T-cell (primary cell): ENCODE measurements at places on chromosomes 4 and X. TPM values are rescaled to one million over a fixed set of nuclear protein-coding genes. Genes with fewer than 3 reads are reported as not detected.
A peak's percentile ranks its signal among the peaks of the same experiment; 100 is the strongest.

- no peaks in the 10 kb centered on the region for H3K36me3 ChIP-seq
- peaks cover 34% of the 10 kb centered on the region for H3K27me3 ChIP-seq
- DNase-seq: no peak
These were observed at the start of gene SCD5 for GRCh38 chr4:82798168-82799005. TSS of gene SCD5 (minus strand) at chr4:82798796. CDS start at chr4:82798537, 259 bp downstream.

DNA sequence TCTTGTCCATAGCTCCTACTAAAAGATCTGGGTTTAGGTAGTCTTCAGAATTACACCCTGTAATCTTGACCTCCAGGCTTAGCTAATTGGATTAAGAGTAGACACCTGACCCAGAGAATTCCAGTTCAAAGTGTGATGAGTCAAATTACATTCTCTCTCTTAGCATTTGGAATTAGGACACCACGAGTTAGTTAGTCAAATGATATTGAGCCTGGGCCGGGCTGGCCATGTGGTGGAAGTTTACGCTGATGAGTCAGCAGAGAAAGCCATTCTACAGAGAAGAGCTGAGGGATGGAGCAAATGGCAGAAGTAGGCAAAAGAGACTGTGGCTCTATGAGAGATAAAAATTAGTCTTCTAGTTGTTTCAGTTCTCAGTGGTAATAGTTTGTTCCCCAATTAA is 31.1 kb downstream of the CEP44 start:
- H3K4me3 ChIP-seq: no peak overlapping the region
- H3K4me1 ChIP-seq: no peaks in the 10 kb centered on the region
- no peaks in the 10 kb centered on the region for H3K27me3 ChIP-seq
- no peaks in the 10 kb centered on the region for H3K36me3 ChIP-seq
- no peak for DNase-seq

DNA sequence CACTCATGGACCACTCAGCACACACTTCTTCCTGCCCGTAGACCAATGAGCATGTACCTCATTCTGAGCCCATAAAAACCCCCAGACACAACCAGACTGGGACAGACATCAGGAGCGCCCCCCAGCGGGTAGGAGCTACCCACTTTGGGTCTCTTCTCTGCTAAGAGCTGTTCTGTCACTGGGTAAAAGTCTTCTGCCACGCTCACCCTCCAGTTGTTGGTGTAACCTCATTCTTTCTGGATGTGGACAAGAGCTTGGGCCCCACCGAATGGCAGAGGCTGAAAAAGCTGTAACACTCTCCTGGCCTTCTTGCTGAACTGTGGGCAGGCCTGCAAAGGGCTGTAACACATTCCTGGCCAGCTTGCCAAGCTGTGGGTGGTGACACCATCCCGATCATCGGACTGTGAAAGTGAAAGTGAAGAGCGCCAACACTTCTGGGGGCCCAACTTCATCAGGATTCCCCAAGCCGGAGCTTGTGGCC is 137.6 kb downstream of the TECRL start:
- DNase-seq: no peak
- no peaks in the 10 kb centered on the region for H3K27me3 ChIP-seq
- H3K36me3 ChIP-seq: no peaks in the 10 kb centered on the region

DNA sequence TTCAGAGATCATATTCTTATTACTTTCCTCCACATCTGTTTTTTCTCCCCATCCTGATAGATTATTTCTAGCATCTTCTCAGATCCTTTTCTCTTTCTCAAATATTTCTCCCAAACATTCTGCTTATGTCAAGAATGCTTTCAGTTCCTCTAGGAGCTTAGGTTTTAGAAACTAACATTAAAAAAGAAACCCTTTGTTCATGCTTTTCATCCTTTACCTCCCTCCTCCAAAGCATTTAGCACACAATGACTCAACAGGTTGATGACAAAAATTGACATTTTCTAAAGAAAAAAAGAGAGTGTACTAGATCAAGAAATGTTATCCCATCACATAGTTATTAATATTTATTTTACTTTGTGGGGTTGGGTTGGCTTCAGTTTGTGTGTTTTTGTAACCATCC is 16.5 kb upstream of the ALB start:
- no peak for DNase-seq
- H3K27ac ChIP-seq: no peak overlapping the region
- H3K36me3 ChIP-seq: no peaks in the 10 kb centered on the region
- H3K4me1 ChIP-seq: no peaks in the 10 kb centered on the region
- no peaks in the 10 kb centered on the region for H3K27me3 ChIP-seq

The GABRG1 gene
- not detected for total RNA-seq

The H2BW2 gene
- total RNA-seq: not detected

- H3K36me3 ChIP-seq: no peaks in the 10 kb centered on the region
- no peaks in the 10 kb centered on the region for H3K27me3 ChIP-seq
- peak overlapping the region; percentile 44 for H3K27ac ChIP-seq
- peaks cover 64% of the 10 kb centered on the region for H3K4me1 ChIP-seq
- no peak for DNase-seq
- no peak overlapping the region for H3K4me3 ChIP-seq
These were observed 10.1 kb downstream of the ELF4 start for GRCh38 chrX:130100180-130100579.

- H3K27ac ChIP-seq: no peak overlapping the region
- H3K4me1 ChIP-seq: no peaks in the 10 kb centered on the region
- H3K4me3 ChIP-seq: no peak overlapping the region
- H3K36me3 ChIP-seq: no peaks in the 10 kb centered on the region
- H3K27me3 ChIP-seq: peaks cover 11% of the 10 kb centered on the region
These were observed 21.2 kb downstream of the FGFBP1 start for GRCh38 chr4:15917297-15917696.

DNA sequence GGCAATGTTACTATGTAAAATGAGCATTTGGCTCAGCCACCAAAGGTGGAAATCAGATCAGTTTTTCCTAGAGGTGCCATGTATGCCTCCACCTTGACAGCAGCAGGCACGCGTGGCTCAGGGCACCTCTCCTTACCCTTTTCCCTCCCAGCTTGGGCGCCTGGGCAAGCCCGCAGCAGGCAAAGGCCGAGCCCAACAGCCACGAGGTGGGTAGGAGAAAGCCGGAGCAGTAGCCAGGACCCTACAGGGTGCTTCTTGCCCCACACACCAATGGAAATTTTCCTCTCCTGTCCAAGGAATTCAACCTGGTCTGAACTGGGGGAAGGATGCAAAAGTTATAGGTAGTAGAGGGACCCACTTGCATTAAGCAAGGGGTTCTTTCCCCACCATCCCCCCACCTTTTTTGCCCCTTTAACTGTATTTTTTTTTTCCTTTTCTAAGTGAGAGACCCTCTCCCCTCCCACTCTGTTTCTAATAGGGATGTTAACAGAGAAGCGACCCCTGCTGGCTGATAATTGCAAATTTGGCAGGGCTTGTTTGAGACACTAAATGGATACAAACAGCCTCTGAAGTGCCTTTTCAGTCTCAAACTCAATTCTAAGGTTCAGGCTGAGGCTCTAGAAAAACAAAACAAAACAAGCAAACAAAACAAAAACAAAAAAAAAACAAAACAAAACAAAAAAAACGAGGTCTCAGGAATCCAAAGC is 895.1 kb downstream of the PCDH18 start:
- no peaks in the 10 kb centered on the region for H3K27me3 ChIP-seq
- H3K4me3 ChIP-seq: no peak overlapping the region
- H3K4me1 ChIP-seq: no peaks in the 10 kb centered on the region
- DNase-seq: no peak

GRCh38 chr4:8030121-8030781 is 90.6 kb upstream of the AFAP1 start:
- no peak overlapping the region for H3K4me3 ChIP-seq
- H3K36me3 ChIP-seq: no peaks in the 10 kb centered on the region
- DNase-seq: no peak
- peaks cover 19% of the 10 kb centered on the region for H3K27me3 ChIP-seq
- no peak overlapping the region for H3K27ac ChIP-seq
- no peaks in the 10 kb centered on the region for H3K4me1 ChIP-seq

GRCh38 chr4:6768539-6768905 is 14.0 kb upstream of the KIAA0232 start:
- DNase-seq: no peak
- H3K4me3 ChIP-seq: no peak overlapping the region
- peaks cover 19% of the 10 kb centered on the region for H3K4me1 ChIP-seq
- no peaks in the 10 kb centered on the region for H3K27me3 ChIP-seq
- no peak overlapping the region for H3K27ac ChIP-seq

The TECRL gene
- total RNA-seq: not detected
